ENCODE measurements at places on chromosomes 6 and 20.
A peak's percentile ranks its signal among the peaks of the same experiment; 100 is the strongest.

GRCh38 chr20:53316206-53316937 is 277.3 kb downstream of the ZNF217 start:
- DNase-seq = no peak

DNA sequence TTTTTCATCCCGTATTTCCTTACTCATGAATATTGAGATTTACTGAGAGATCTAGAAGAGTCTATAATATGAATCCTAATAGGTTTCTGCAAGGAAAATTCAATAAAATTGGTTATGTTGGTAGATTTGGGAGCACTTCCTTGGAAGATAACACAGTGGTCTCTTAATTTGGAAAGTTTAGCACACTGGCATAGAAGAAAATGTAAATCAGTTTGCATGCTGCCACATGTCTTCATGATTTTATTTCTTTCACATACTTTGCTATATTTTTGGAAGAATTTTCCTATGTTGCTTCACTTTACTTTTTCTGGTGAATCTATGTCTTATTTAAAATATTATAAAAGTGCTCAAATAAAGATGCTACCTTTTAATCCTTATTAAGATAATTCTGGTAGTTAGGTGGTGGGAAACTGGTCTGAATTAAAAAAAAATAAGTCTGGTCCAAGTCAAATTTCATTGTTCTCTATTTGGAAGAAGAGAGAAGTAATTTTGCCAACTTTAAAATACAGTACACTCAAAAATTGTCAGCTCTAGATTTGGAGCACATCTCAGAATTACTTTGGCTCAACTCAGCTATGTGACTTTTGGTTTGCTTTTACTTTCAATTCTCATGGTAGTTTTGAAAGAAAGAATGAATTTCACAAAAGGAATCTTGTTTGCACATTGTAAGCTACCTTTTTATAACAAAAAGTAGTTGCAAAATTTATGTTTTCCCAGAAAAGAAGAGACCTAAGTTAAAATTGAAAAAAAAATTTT is 197.3 kb downstream of the CENPW start:
- DNase-seq = no peak

DNA sequence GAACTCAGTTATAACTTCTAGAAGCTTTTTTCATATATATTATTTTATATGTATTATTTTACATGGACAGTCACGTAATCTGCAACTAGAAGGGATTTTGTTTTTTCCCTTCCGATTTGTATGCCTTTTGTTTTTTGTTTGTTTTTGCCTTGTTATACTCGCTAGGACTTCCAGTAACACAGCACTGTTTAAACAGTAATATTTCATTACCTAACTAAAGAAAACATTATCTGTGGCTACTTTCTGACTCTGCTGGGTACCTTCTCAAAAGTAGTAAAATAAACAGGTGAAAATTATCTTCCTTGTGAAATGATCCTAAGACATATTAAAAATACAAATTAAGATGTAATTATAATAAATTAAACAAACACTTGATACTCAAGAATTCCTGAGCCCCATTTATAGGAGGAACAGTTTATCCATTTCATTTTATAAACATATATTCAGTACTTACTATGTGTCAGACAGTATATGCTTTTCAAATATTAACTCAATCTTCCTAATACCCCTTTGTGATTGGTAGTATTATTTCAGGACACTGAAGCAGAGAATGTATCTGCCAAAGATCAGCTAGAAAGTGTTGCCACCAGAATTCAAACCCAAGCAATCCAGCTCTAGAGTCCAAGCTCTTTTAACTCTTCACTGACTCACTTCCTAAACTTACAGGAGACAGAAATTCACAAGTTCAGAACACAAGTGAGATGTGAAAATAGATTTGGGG is 65.3 kb downstream of the MAP3K5 start:
- no peak for DNase-seq

GRCh38 chr20:20003031-20003954 is 13.9 kb upstream of the NAA20 start:
- no peak for DNase-seq

- DNase-seq = no peak
Observed at GRCh38 chr6:80217794-80218193, 111.3 kb downstream of the BCKDHB start.

- no peak for DNase-seq
Observed at GRCh38 chr6:150596439-150596838, 3.2 kb upstream of the PLEKHG1 start.

DNA sequence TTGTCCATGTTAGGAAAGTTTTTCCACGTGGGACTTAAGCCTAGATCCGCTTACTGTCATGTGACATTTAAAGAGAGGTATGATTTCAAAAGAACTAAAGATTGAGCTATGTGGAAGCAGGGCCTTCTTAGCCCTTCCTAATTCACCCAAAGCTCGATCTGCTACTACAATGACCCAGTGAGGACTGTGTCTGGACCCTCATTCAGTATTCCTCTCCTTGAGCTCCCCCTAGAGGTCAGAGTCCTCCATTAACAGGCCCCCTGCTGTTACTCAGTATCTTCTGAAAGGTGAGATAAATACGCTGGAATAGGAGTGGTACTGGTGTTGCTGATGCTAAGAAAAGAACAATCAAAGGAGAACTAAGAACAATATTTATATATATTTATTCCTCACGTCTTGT is 414.0 kb downstream of the GJA1 start:
- no peak for DNase-seq

- DNase-seq = no peak
Observed at GRCh38 chr6:53532942-53533341, 12.0 kb downstream of the GCLC start.

- DNase-seq = no peak
Observed at GRCh38 chr6:72182337-72183246, 296.2 kb downstream of the RIMS1 start.

- no peak for DNase-seq
Observed at GRCh38 chr6:54802775-54803634, 43.6 kb upstream of the FAM83B start.

DNA sequence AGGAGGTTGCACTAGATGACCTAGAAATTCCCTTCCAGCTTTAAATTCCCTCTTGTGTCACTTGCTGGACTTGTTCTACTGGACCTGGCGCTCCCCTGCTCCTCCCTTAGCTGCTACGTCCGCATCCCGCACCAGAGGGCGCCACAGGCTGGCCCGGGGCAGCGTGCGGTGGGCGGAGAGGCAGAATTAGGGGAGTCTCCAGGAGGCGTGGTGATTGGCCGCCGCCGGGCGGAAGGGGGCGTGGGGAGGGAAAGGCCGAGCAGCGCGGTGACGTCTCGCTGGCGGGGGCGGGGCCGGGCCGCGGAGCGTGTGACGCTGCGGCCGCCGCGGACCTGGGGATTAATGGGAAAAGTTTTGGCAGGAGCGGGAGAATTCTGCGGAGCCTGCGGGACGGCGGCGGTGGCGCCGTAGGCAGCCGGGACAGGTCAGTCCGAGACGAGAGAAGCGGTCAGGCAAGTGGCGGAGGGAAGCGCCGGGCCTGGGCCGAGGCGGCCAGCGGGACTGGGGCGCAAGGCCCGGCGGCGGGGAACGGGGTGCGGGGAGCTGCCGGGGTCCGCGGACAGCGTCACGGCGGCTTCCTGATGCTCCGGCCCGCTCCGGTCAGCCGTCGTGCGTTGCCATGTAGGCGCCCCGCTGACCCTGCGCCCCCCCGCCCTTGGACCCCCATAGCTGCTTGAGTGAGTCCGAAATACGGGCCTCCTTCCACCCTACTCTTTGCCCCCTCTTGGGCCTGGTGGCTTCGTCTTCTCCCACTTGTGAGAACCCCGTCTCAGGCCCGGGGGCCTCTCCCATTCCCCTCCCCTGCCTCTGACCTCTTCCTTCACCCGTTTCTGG is at the start of gene PPARD:
Gene PPARD (plus strand): TSS at position 301 of the 834 bp plus-strand sequence. CDS start 68,530 bp downstream, outside the sequence.
- DNase-seq = peak; percentile 98

DNA sequence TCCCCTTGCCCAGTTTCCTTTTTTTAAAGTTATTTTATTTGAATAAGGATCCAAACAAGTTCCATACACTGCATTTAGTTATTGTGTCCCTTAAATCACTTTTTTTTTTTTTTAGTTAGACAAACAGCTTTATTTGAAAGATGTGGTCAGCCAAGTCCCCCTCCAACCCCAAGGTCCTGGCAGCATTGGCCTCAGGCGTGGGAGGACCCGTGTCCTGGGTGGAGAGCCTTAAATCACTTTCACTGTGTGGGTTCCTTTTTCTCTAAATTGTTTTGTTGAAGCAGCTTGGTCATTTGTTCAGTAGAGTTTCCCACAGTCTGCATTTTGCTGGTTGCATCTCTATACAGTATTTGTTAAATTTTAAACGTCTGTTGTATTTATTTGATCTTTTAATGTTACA is 5.2 kb upstream of the TBCC start:
- DNase-seq = no peak

GRCh38 chr6:116229287-116229913 is 24.5 kb downstream of the TSPYL4 start:
- peak; percentile 27 for DNase-seq

DNA sequence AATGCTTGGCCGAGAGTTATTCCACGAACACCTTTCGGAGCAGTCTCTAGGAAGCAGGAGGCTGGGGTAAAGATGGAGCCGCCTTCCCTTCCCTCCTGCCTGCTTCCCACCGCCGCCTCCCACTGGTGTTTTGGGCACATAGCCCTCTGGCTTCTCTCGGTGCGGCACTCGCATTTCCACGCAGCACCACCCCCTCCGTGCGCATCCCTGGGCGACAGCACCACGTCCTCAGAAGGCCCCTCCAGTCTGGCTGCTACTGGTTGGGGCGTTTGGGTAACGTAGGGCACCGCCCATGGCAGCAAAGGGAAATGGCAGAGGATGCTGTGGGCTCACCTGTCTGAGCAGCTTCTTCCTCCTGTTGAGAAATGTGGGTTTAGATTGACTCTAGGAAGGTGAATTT is 2.4 kb downstream of the COL20A1 start:
- no peak for DNase-seq

GRCh38 chr20:40743141-40743775 is 54.2 kb upstream of the MAFB start:
- no peak for DNase-seq

DNA sequence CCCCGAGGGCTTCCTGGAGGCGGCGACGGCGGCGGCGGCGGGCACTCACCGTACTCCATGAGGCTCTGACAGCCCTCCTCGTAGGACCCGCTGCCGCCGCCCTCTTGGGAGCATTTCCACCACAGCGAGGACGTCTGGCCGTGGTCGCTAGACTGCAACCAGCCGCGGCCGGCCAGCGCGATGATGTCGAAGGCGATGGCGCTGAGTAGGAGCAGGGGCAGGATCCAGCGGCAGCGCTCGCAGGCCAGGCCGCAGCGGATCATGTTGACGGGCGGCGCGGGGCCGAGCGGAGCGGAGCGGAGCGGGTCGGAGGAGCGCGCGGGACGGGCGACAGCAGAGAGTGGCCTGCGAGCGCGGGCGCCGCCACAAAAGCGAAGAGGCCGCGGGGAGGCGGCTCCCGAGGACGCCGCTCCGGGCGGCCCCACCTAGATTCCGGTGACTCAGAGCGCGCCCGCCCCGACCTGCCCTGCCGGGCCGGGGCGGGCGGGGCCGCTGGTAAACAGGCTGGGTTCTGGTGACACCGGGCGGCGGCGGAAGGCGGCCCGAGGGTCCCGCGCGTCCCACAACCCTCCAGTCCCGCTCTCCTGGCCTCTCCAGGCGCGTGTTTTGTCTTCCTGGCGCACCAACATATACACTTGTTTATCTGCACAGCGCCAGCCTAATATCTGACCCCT is at the start of gene PERP:
Gene PERP (minus strand): TSS at position 342 of the 674 bp plus-strand sequence. CDS start 79 bp downstream, at position 263.
- DNase-seq = peak; percentile 69

- DNase-seq = no peak
Observed at GRCh38 chr6:81969814-81970213, 217.3 kb upstream of the TENT5A start.

GRCh38 chr6:52149949-52150348 is 36.2 kb upstream of the IL17A start:
- no peak for DNase-seq

DNA sequence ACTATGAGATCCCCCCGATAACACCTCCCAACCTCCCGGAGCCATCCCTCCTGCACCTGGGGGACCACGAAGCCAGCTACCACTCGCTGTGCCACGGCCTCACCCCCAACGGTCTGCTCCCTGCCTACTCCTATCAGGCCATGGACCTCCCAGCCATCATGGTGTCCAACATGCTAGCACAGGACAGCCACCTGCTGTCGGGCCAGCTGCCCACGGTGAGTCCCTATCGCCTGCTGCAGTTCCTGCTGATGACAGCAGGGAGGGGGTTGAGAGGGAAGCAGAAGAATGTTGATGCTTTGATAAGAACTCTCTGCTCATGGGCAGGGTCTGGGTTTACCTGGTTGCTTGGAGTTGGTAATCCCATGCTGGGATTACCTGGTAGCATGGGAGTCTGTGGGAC is 91.9 kb downstream of the TOX2 start:
- DNase-seq = no peak

DNA sequence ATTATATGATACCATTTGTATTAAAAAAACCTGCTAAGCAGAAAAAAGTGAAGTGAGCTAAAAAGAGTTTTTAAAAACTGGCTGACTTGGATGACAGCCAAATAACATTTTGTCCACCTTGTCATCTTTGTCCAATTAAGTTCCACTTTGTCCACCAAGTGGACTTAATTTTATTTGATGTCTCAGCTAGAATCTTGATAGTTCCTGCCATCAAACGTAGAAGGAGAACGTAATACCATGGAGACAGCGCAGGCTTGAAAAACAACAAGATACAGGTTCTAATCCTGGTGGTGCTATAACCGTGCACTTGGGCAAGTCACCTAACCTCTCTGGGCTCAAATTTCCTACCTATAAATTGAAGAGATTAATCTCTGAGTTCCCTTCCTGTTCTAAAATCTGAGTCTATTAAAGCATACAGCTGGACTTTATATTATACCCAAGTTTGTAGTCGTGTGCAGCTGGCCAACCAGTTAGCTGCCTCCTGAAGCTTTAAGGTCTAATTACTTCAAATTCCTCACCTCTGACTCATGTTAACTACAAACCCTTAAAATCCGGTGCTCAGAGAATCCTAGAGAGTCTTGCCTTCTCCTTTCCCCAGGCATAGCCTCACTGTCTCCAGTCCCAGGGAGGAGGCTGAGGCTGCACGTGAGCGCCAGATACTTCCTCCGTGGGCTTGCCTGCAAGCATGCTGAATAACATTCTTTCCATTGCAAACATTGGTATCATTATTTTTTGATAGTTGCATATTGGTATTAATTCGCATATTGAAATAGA is 16.8 kb downstream of the TMEM244 start:
- no peak for DNase-seq

DNA sequence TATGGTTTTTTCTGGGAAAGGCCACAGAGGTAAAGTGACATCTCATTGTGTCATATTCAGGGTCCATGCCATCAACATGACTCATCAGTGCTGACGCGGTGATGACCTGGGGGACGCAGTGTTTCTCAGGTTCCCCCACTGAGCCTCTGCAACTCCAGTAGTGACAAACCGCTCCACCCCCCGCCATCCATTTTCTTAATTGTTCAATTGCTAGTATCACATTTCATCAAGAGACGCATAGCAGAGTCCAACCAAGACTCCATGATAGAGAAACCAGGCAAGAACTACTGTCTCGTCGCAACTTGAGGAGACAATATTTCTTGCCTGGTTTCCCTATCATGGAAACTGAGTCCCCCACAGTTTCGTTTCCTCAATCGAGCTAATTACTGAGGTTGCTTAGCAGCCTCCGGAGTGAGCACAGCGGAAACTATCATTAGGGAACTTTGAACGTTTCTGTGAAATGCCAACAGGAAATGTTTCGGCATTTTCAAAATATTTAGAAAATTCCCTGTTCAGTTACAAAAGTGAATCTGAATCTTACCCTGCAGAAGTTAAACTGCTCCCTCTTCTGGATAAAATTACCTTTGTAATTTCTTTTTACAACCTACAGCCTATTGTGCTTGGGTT is 12.2 kb upstream of the SERPINB1 start:
- DNase-seq = peak; percentile 84
